ENCODE measurements at places on chromosomes 3 and 15.

GRCh38 chr15:70322051-70322668 is 224.4 kb upstream of the TLE3 start:
- DNase-seq: no peak

DNA sequence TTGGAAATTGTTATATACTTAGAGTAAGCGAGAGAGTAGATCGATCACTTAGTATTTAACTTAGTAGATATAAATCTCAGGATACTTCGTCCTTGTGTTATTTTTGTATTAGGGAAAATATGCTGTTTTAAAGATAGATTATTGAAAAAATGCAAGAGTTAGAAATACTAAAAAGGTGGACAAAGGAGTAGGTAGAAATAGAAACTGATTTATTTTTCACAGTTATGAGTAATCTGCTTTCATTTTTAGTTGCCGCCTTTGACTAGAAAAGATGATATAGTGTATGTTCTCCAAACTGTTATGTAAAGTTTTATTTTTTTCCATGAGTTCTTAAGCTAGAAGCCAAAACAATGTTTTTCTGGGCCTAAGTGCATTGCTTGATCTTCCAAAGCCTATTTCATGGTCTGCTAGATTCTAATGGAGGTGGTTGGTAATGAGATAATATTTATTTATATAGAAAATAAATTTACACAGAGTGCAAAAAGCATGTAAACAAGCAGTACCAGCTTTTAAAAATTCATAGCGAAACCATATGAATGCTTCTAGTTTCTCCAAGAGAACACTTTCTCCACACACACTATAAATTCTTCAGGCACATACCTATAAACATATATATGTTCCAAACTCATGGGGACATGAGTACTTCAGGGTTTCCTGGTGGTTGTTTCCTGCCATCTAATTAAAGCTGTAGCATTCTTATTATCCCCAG is 61.1 kb downstream of the DIPK2A start:
- no peak for DNase-seq

DNA sequence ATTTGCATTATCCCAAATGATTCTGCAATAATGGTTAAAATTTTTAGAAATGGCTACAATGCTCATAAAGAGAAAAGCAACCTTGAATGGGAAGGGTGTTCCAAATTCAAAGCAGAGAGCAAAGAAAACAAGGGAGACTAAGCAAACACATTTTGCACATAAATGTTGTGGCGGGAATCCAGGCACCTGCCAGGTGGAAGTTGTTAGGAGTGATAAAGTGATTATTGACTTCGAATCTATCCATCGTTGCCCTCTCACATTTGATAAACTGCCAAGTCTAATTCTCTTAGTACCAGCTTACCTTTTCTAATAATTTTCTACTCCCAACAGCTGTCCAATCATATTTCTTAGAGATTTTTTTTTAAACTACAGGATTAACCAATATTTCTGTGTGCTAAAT is 244.5 kb downstream of the CACNA2D3 start:
- DNase-seq: no peak

DNA sequence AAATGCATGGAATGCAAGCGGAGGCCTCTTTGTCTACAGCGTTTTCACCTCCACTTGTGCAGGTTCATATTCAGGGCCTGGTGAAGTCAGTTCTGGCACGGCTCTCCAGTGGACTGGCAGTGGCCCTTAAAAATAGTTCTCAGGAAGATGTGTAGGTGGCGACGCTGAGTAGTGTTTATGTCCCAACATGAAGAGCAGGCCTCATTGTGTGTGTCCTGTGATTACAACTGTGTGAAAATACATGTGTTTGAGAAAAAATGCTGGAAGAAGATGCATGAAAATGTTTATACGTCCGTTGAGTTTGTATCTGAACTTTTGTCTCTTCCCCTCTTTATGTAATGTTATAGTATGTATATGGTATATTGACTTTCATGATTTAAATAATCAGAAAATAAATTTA is 7.2 kb downstream of the LIPC start:
- no peak for DNase-seq

GRCh38 chr3:156865732-156866131 is 39.6 kb downstream of the LEKR1 start:
- no peak for DNase-seq

All from HS-5 (cell line).